HS-5 (cell line): ENCODE measurements at places on chromosomes 5 and 9.

GRCh38 chr5:2148312-2149194 lies 265.8 kb upstream of the IRX4 start:
- DNase-seq: no peak

- DNase-seq: no peak
Observed at GRCh38 chr5:33968211-33969005, 16.1 kb downstream of the SLC45A2 start.

- no peak for DNase-seq
Observed at GRCh38 chr9:36074870-36075532, 38.3 kb downstream of the RECK start.

- DNase-seq: no peak
Observed at GRCh38 chr9:5922192-5922591, 31.5 kb downstream of the MLANA start.

GRCh38 chr9:13450723-13451122 lies 171.2 kb upstream of the MPDZ start:
- DNase-seq: no peak

- DNase-seq: no peak
Observed at GRCh38 chr9:131817073-131817472, 77.2 kb upstream of the RAPGEF1 start.

GRCh38 chr9:138060881-138061280 lies 183.3 kb downstream of the CACNA1B start:
- DNase-seq: no peak

- DNase-seq: no peak
Observed at GRCh38 chr9:121038362-121038761, 11.7 kb downstream of the C5 start.

DNA sequence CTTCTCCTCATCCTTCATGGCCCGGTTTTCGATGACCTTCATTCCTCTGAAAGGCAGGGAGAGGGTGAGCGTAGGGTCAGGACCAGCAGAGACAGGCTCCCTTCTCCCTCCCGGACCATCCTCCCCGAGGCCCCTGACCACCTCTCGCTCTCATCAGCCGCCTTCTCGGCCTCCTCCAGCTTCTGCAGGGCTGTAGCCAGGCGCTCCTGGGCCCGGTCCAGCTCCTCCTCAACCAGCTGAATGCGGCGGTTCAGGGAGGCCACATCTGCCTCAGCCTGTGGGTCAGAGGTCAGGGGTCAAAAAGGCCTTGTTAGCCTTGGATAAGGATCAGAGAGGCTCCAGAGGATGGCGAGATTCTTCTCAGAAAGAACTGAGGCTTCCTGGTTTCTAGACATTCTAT lies 4.2 kb downstream of the TPM2 start:
- no peak for DNase-seq

DNA sequence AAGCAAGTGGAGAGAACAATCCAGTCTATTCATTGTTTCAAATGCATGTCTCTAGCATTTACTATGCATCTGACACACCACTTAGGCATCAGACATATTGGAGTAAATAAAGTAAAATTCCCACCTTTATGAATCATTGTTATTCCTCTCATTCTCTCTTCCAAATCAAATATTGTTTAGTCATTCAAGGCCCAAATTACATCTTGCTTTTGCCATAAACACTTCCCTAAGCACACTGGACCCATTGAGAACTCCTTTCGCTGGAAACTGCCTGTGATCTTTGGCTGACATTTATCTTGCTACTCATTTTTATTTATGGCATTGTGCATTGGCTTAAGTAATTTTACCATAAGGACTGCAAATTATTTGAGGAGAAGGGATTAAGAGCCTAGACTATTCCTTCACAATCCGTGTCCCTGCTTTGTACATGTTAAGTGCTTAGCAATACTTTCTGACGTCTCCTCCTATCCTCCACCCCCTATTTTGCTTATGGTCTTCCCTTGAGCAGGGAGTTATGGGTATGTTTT lies 7.4 kb downstream of the C5orf46 start:
- DNase-seq: no peak

GRCh38 chr9:93976973-93977372 lies 21.8 kb upstream of the BARX1 start:
- DNase-seq: no peak

DNA sequence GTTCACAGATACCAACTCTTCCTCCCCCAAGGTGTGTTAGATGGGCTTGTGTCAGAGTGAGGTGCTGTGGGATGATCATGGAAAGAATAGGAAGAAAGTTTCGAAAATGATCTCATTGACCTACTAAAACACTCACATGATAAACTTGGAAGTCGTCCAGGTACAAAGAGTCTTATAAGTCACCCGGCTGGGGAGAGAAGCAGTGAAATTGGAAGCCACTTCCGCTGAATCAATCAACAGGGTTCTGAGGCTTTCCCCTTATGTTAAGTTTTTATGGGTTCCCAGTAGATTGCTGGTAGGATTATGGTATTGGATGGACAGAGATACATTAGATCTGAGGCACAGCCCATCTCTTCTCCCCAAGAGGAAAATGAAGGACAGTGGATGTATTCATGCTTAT lies 218.8 kb upstream of the MSX2 start:
- DNase-seq: no peak

GRCh38 chr9:7973123-7973522 lies 173.5 kb upstream of the DMAC1 start:
- no peak for DNase-seq

DNA sequence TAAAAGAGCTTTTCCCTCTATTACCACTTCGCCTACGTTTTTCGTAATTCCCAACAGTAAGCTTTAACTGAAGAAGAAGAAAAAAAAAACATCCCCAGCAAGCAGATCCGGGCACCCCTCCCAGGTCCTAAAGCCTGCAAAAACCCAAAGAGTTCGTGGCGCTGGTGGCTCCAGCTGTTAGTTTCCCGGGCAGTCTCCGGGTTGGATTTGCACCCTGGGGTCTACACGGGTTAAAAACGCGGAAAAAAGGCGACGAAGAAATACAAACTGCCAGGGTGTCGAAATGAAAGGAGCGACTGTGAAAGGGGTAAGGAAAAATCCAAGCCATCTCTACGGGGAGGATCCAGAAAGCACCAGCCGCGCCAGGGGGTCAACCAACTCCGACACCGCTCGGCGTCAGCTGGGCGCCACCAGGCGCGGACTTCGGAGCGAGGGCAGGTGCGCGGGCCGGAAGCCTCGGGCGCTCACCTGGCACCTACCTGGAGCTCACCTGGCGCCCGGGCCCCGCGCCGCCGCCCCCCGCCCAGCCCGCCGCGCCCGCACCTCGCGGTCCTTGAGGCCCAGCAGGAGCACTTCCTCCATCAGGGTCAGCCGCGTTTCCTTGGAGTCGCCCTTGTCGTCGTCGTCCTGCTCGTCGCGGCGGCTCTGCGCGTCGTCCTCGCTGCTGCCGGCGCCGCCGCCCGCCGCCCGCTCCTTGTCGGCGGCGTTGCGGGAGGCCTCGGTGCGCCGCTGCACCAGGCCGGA lies 680 bp downstream of the GOLPH3 start:
- DNase-seq: no peak

GRCh38 chr9:138070815-138071214 lies 193.2 kb downstream of the CACNA1B start:
- DNase-seq: no peak

DNA sequence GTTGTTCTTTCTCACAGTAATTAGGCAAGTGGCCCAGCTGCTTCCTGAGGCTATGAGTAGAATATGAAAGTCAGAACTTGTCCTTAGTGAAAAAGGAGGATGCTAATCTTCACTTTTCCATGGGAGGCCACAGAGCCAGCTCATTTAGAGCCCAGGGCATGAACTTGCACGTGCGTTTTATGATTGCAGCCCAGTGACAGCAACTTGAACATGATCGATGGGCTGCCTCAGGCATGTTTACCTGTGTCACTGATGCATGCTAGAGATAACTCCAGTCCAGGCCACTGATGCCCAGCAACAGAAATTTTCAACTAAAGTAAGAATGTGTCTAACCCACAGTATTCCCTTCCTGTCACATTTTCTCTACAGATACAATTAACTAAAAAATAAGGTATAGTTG lies 179.3 kb downstream of the CTNND2 start:
- DNase-seq: no peak

DNA sequence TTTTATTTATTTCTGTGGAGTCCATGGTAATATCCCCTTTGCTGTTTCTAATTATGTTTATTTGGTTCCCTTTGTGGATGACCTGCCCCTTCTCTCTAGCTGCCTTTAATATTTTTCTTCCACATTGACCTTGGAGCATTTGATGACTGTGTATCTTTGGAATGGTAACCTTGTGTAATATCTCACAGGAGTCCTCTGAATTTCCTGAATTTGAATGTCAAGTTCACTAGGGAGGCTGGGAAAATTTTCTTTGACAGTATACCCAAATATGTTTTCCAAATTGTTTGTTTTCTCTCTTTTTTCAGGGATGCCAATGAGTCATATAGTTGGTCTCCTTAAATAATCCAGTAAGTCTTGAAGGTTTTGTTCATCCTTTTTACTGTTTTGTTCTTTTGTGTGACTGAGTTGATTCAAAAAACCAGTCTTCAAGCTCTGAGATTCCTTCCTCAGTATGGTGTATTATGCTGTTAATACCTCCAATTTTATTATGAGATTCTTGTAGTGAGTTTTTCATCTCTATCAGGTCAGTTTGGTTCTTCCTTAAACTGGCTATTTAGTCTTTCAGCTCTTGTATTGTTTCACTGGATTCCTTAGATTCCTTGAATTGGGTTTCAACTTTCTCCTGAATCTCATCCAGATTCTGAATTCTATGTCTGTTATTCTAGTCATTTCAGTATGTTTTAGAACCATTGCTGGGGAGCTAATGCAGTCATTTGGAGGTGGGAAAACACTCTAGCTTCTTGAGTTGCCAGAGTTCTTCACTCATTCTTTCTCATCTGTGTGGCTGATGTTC lies 349.0 kb upstream of the TARS1 start:
- DNase-seq: peak; percentile 79

DNA sequence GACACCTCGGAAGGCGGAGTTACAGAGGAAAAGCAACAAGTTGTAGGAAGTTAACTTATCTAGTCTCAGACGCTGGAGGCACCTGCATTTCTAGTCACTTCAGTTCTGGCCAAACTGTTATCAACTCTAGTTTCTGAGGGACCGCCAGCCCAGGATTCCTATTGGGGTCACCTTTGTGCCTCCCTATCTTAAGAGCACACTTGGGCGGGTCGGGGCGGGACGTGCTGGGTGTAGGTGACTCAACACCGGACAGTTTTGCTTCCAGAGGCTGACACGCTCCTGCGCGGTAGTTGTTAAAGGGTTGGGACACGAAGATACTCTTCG lies 679 bp upstream of the KDM4C start:
- peak; percentile 86 for DNase-seq

DNA sequence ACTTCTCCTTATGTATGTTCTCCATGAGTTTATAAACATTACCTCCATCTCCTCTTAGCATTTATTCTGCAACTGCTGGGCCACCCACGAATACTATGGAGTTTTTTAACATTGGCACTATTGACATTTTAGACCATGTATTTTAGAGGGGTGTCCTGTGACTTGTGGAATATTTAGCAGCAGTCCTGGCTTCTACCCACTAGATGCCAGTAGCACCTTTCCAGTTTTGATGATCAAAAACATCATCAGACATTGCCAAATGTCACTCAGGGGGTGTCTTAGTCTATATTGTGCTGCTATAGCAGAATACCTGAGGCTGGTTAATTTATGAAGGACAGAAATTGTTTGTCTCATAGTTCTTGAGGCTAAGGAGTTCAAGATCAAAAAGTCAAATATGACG lies 187.5 kb upstream of the RORB start:
- no peak for DNase-seq

DNA sequence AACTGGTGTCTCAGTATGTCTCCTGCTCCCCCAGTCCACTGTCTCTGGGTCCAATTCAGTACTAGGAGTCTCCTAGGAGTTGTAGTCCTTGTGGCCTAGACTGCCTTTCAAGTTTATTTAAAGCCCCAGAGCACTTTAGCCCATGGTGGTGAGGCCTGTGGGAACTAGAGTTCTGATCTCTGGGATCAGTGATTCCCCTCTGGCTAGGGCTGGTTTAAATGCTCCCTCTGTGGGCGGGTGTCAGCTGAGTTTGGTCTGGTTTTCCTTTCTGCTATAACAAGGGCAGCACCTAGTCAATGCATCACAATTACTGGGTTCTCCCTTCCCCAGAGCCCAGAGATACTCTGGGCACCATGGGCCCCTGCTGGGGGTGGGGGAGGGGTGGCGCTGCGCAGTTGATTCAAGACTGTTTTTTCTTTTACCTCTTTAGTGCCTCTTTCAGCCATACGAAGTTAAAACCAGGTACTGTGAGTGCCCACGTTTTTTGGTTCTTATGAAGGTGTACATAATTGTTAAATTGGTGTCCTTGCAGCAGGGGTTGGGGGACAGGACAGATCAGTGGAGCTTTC lies 9.3 kb upstream of the SLC36A3 start:
- no peak for DNase-seq

- DNase-seq: no peak
Observed at GRCh38 chr9:111644195-111644772, 13.2 kb downstream of the DNAJC25 start.

GRCh38 chr5:94623011-94623410 lies 4.5 kb downstream of the SLF1 start:
- DNase-seq: no peak

GRCh38 chr9:134469041-134469875 lies 143.0 kb downstream of the RXRA start:
- DNase-seq: no peak

- no peak for DNase-seq
Observed at GRCh38 chr9:8457816-8458215, 658.2 kb upstream of the DMAC1 start.

DNA sequence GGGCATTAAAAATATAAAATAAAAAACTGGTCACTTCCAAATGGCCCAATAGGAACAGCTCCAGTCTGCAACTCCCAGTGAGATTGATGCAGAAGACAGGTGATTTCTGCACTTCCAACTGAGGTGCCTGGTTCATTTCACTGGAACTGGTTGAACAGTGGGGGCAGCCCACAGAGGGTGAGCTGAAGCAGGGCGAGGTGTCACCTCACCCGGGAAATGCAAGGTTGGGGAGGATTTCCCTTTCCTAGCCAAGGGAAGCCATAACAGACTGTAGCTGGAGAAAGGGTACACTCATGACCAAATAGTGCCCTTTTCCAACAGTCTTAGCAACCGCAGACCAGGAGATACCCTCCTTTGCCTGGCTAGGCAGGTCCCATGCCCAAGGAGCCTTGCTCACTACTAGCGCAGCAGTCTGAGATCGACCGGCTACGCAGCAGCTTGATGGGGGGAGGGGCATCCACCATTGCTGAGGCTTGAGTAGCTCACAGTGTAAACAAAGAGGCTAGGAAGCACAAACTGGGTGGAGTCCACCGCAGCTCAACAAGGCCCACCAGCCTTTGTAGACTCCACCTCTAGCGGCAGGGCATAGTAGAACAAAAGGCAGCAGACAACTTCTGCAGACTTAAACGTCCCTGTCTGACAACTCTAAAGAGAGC lies 12.7 kb downstream of the RLN1 start:
- DNase-seq: no peak

- DNase-seq: no peak
Observed at GRCh38 chr5:14748180-14748900, 83.8 kb downstream of the OTULIN start.

- DNase-seq: no peak
Observed at GRCh38 chr9:108766626-108767161, 89.1 kb downstream of the ACTL7B start.
